Motor neuron (in vitro differentiated cells): ENCODE measurements at places on chromosomes 5 and 9.

- ATAC-seq = no peak
These were observed 703 bp downstream of the ISCA1 start for GRCh38 chr9:86281593-86282076.

DNA sequence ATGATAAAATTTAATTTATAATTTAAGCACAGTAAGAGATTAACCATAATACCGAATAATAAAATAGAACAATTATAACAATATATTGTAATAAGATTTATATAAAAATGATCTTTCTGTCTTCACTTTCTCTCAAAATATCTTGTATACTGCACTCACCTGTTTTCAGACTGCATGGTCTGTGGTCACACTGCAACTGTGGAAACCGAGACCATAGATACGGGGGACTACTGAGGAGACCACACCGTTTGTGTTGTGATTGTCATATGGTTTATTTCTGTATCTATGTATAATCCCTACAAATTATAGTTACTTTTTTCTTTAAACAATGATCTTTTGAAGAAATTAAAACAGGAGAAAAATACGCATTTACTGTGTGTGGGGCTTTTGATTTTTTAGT, 78.8 kb upstream of the TNFAIP8 start:
- no peak for ATAC-seq

GRCh38 chr5:155274484-155274883, 260.9 kb downstream of the KIF4B start:
- ATAC-seq = no peak

- ATAC-seq = no peak
These were observed 3.8 kb downstream of the NOL6 start for GRCh38 chr9:33469891-33470290.

- ATAC-seq = no peak
These were observed 173.5 kb upstream of the ZNF608 start for GRCh38 chr5:124919747-124920525.

GRCh38 chr5:138955013-138955660, 80.0 kb upstream of the LRRTM2 start:
- ATAC-seq = no peak
